ENCODE measurements at places on chromosomes 7 and 10. TPM values are rescaled to one million over a fixed set of nuclear protein-coding genes. Genes with fewer than 3 reads are reported as not detected.

NUTM2D gene
- 1.6 TPM for total RNA-seq

PPP1R17 gene
- not detected for total RNA-seq

TSPAN12 gene
- total RNA-seq, result 19.0 TPM

C7orf57 gene
- not detected for total RNA-seq

TCTN3 gene
- 40.4 TPM for total RNA-seq

FOXL3 gene
- not detected for total RNA-seq

PIK3CG gene
- total RNA-seq, result 4.9 TPM

GIMAP4 gene
- total RNA-seq, result 174 TPM

CALHM3 gene
- total RNA-seq, result not detected

ZSCAN25 gene
- 11.4 TPM for total RNA-seq

TFEC gene
- total RNA-seq, result 7.9 TPM

OR9A2 gene
- total RNA-seq, result not detected

WASHC2A gene
- total RNA-seq, result 45.1 TPM

FZD1 gene
- 3.2 TPM for total RNA-seq

DRGX gene
- total RNA-seq, result not detected

PDZD7 gene
- 0.55 TPM for total RNA-seq

CYP2W1 gene
- total RNA-seq, result not detected

PALS2 gene
- 23.6 TPM for total RNA-seq
